ENCODE measurements at places on chromosomes 3 and 15.

GRCh38 chr15:74328331-74329056 lies 39.0 kb downstream of the CYP11A1 start:
- DNase-seq = no peak

- no peak for DNase-seq
Observed at GRCh38 chr15:75460646-75461045, 9.2 kb upstream of the SIN3A start.

DNA sequence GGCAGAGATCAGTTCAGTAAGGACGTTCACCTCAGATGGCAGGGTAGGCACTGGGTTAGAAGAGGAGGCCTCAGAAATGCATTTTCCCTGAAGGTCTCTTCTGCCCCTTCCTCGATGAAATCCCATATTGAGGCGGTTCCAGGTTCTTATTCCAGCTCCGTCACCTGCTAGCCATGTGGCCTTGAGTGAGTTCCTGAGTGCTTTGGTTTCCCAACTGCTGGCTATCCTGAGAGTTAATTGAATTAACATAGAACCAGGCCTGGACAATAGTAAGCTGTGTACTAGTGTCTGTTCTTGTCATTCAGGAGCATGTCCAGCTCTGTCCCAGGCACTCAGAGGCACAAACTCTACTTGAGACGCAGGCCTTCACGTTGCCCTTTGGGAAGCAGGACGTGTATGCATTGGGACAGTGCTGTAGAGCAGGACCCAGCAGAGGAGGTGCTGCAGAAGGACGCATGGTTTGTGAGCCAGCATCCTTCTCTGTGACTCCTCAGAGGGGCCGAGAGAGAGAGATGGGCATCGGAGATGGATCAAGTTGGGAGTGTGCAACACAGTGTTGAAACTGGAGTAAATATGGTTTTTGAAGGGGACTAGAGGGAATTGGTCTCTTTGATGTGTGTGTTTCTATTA lies 114.2 kb downstream of the ASB7 start:
- DNase-seq = no peak

DNA sequence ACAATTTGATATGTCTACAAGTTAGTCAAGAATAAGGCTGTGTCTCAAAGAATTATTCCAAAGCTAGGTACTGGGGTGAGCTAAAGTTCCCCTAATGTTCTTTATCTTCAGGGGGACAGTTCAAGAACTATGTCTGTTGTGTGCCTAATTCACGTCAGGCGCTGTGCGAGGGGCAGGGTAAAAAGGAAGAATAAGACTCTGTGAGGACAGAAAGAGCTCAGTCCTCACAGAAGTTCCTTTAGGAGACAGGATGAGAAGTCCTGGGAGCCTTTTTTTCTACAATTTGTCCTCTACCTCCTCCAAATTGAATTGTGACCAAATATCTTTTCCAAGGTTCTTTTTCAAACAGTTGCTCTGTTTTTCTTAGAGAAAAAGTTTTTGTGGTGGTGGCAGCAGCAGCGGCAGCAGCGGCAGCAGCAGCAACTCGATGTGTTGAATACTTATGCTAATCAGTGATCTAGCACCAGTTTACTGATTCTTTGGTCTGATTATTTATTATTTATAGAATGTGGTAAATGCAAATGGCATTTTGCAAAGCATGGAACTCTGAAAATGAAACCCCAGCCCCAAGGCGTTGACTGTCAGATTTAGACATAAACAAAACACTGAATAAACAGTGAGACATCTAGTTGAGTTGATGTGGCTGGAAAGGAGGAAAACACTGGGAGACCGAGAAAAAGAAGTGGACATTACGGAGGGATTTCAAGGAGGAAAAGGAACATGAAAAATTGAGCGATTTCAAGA lies 88.6 kb downstream of the GTPBP8 start:
- DNase-seq = no peak

DNA sequence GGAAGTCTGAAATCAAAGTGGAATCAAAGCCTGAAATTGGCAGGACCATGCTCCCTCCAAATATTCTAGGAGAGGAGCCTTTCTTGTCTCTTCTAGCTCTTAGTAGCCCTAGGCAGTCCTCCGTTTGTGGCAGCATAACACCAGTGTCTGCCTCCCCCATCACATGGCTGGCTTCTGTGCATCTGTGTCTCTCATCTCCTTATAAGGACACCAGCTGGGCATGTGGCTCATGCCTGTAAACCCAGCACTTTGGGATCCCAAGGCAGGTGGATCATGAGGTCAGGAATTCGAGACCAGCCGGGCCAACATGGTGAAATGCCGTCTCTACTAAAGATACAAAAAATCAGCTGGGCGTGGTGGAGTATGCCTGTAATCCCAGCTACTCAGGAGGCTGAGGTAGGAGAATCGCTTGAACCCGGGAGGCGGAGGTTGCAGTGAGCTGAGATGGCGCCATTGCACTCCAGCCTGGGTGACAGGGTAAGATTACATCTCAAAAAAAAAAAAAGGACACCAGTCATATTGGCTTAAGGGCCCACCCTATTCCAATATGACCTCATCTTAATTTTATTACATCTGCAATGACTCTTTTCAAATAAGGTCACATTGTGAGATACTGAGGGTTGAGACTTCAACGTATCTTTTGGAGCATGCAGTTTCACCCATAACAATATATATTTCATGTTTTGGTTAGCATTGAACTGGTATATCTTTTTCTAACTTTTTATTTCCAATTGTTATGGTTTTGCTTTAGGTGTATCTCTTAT lies 148.0 kb upstream of the TPM1 start:
- no peak for DNase-seq

- DNase-seq = no peak
Observed at GRCh38 chr15:48144889-48145288, 24.1 kb downstream of the SLC24A5 start.

DNA sequence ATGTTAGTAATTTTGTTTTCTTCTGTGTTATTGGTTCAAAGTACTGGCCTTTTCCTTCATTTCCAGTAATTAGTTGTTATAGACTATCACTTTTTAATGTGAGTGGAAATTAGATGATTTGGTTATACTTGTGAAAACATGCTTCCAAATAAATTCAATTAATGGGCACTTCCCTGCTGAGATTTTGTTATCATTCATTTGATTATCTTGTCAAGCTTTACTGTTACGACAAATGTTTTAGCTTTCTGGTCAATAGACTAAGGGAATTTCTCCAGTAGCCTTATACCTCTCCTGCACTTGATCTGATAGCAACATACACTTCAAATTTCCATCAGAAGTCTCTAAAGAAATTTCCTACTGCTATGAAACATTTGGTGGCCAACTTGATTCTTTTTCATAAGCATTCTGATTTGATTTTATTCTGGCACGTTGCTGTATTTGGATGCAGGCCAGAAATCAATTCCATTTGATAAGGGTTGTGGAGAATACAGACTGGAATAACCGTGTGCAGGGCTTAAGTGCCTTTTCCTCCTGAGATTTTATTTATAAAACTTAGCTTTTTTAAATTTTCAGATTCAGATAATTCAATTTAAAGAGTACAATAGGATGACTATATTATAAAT lies 573.8 kb upstream of the NAALADL2 start:
- no peak for DNase-seq

GRCh38 chr3:158908187-158908734 lies 106.4 kb downstream of the MFSD1 start:
- DNase-seq = no peak

DNA sequence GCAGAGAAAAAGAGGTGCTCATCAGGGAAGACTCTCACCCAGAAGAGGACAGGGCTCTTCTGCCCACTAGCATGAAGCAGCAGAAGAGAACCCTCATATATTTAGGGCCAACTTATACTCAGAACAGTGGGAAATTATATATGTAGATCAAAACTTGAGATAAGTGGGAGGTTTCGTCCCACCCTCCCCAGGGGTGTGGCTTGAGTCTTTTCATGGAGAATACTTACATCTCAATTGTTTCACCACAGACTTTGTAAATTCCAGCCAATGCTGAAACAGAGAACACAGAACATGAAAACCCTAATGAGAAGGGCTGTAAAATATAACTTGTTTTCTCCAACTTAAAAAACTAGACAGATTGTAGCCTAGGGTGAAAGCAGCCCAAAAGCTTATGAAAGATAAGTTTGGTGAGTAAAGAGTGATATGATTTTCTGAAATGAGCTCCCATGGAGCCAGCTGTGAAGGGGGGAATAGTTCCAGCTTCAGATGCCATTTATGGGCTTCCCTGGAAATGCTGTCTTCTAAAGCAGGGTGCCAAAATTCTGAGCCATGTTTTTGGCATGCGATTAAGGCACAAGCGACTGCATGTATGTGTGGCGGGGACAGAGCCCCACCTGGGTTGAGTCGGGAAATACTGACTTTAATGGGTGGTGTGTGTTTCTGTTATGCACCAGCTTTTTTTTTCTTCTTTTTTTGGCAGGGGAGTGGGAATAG lies 92.9 kb downstream of the WDR76 start:
- DNase-seq = no peak

DNA sequence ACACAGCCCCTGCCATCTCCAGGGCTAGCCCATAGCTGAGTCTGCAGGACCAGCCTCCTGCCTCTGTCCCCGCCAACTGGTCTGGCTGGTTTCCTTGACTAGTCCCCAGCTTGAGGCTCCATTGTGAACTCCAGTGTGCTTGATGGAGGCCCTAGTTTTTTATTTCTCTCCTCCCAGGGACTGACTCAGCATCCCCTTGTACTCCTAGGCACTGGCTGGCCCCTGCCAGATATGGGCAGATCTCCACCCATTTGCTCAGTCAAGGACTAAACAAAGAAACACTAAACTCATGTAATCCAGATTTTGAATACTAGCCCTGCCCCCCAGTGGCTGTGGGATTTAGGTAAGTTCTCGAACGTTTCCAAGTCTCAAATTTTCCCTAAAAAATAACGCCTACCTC lies 415.4 kb upstream of the RORA start:
- no peak for DNase-seq

DNA sequence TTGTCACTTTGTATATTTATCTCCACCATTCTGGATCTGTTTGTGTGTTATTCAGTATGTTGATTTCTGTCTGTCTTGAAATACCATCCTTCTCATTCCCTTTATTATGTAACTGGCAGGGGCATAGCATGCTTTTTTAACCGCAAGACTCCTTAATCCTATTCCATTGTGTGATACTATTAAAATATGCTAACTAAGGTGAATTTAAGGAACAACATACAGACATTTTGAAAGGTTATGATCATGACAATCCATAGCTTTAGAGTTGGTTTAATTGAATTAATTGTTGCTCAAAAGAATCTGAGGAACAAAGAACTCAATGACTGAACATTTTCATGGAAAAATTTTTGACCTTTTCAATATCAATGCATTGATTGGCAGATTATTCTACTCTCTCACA lies 677.3 kb upstream of the ROBO1 start:
- DNase-seq = no peak

DNA sequence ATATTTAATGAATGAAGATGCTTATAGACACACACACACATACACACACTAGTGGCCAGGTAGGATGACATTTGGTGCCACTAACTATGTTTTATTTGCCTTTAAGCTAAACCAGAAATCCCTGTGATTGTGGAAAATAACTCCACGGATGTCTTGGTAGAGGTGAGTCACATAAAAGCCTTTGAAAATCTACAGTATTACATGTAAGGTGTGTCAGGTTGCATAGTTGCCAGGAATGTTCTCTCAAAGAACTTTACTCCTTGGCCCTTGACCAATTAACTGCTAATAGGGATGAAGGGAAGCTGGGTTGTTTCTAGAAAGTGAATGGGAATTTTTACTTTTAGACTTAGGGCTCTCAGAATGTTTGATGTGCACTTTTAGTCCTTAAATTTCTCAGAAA lies 9.9 kb downstream of the ZBED2 start:
- no peak for DNase-seq

Data from stimulated activated CD4-positive, alpha-beta T cell treated with anti-CD3 and anti-CD28 coated beads, TNF-alpha, amount 100 ng/mL, for 1 hour (primary cell).